Suprapubic skin (tissue), 4 donors: ENCODE measurements at places on chromosomes 11 and 22.
A peak's percentile ranks its signal among the peaks of the same experiment; 100 is the strongest.

GRCh38 chr22:20798218-20798617, 24.3 kb downstream of the SERPIND1 start:
- no peak for DNase-seq

GRCh38 chr11:76597533-76598425, 72.8 kb downstream of the LRRC32 start:
- DNase-seq, result peak; percentile 66

DNA sequence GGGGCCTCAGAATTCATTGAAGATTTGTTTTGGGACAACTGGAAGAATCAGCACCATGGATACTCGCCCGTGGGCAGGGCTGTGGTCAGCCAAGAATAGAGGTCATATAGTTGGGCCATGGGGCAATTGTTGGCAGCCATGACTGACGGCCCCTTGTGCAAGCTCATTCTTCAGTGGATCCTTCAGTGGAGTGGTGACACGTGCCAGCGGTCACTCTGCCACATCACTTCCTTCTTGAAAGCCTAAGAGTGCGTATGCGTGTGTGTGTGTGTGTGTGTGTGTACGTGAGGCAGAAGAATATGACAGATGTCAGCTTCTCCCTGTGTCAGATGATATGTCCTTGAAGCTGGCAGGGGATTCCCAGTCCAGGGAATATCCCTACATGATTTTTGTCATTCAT, 1.8 kb upstream of the IL18BP start:
- DNase-seq, result no peak

DNA sequence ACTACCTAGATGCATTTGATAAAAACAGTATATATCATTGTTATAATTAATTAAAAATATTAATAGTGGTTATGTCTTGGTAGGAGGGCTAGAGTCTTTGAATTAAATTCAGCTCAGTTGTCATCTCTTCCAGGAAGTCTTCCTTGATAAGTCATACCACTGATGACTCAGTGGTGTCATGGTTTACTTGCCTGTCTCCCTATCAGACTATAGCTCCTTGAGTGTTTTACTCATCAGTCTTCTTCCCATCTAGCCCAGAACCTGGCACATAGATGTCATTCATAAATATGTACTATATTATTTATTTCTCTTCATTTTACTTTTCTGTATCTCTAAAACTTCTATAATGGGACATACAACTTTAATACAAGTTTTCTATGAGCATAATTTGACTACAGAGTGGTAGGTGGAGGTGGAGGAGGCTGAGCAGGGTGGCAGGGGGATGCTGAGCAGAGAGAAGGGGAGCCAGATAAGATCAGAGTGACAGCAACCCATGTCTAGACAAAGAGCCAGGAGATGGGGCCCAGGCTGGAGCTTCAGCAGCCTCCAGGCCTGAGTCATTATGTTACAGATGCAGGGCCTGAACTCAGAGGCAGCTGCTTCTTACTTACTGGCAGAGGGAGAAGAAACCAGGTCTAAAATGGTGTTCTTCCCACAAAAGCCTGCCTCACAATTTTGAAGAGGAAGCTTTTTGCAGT, 82.3 kb upstream of the PHOX2A start:
- DNase-seq, result no peak

DNA sequence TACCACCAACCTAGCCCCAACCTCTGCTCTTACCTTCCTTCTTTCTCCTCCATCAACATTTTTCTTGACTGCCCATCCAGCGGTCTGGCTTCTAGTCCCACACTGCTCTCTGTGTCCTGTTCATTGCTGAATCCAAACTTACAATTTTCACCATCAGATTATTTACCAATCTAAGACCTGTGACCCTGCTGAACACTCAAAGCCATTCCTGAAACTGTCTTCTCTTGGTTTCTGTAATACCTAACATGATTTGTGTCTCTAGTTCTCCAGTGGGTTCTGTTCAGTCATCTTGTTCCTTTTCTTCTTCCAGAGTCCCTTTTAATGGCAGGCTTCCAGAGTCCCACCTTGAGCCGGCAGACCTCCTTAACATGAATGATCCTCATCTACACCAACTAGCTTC, 24.1 kb downstream of the RRAS2 start:
- no peak for DNase-seq

DNA sequence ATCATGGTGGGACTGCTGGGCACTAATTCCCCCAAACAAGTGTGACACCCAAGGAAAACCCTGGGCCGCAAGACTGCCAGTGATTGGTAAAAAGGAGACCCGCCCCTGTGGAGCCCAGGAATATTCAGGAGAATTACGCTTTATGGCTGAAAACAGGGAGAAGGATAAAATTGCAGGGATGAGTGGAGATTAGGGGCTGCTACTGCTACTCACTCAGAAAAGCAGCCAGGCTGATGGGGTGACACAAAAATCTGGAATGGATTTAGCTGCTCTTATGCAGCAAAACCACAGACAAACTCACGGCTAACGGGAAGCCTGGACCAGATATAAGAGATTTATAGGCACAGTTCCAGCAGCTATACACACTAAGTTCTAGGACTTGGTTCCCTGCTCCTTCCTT, 4.4 kb upstream of the FBXO3 start:
- DNase-seq, result no peak

GRCh38 chr11:134725716-134726639, 313.9 kb upstream of the B3GAT1 start:
- DNase-seq, result no peak

GRCh38 chr22:25067851-25068421, 115.4 kb downstream of the KIAA1671 start:
- no peak for DNase-seq

- no peak for DNase-seq
Measured at GRCh38 chr11:78311702-78312371, 105.8 kb downstream of the GAB2 start.

- DNase-seq, result no peak
Measured at GRCh38 chr11:77324508-77324907, 23.0 kb upstream of the GDPD4 start.

GRCh38 chr11:114912826-114913225, 234.5 kb downstream of the NXPE2 start:
- no peak for DNase-seq

DNA sequence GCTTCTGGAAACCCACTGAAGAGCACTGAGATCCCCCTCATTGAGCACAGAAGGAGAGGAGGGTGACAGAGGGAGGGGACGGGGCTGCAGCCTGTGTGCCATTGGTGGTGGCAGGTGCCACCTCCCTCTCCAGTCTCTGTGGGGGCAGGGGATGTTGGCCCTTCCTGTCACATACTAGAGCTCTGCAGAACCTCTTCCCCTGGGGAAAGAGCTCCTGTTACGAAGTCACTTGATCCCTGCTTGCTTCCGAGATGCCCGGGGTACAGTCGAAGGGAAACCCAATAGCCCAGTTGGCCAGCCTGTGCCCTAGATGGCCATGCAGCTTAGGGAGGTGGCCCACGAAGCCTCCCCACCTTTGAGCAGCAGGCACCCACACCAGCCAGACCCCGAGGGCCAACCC, 29.4 kb downstream of the DAGLA start:
- no peak for DNase-seq

DNA sequence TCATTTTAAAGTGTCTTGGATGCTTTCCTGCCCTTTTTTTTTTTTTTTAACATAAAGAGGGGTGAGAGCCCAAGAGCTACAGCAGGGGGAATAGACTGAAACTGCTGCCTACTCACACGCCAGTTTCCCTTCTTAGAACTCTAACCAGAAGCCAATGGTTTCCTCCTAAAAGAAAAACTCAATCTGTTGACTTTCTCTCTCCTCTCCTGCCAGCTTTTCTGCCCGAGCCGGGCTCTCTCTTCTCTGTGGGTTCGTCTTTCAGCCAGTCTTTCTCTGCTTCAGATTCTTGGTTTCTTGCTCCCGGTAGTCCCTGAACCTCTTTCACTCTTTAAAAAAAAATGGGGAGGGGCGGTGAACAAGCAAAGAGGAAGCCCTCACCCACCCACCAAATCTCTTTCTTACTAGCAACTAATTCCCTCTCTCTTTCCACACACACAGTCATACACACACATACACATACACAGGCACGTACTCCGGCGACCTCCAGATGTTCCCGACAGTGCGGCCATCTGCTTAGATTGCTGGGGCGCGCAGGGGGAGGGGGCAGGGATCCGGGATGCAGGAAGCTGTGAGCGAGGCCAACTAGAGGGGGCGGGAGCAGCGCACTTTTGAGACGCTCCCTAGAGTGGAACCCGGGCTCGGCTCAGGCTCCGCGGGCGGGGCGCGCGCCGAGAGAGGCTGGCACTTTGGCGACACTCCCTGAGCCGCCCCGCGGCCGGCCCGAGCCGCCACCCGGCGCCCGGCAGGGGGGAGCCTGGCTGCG, 444 bp upstream of the TSKU start:
- DNase-seq, result peak; percentile 95

- DNase-seq, result no peak
Measured at GRCh38 chr11:45885921-45886721, 670 bp downstream of the MAPK8IP1 start.

DNA sequence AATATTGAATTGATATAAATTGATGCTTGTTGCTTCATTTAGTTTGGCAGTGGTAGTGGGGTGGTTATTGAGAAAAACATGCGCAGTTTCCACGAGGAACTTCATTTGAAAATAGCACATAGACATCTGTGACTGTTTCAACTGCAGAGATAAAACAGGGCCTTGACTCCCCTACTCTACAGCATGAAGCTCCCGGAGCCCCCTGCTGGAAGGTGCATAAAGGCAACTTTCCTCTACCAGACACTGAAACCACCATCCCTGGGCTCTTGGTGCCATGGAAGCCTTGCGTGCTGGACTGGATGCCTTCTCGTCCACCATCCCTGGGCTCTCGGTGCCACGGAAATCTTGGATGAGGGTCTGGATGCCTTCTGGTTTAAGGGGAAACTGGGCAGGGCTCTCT, 195.9 kb downstream of the CSNK2A3 start:
- DNase-seq, result no peak

GRCh38 chr11:99343117-99343516, 322.4 kb downstream of the CNTN5 start:
- no peak for DNase-seq

- DNase-seq, result no peak
Measured at GRCh38 chr22:39087881-39088684, 9.0 kb upstream of the APOBEC3H start.

- no peak for DNase-seq
Measured at GRCh38 chr22:18113680-18114394, 3.2 kb downstream of the TUBA8 start.

DNA sequence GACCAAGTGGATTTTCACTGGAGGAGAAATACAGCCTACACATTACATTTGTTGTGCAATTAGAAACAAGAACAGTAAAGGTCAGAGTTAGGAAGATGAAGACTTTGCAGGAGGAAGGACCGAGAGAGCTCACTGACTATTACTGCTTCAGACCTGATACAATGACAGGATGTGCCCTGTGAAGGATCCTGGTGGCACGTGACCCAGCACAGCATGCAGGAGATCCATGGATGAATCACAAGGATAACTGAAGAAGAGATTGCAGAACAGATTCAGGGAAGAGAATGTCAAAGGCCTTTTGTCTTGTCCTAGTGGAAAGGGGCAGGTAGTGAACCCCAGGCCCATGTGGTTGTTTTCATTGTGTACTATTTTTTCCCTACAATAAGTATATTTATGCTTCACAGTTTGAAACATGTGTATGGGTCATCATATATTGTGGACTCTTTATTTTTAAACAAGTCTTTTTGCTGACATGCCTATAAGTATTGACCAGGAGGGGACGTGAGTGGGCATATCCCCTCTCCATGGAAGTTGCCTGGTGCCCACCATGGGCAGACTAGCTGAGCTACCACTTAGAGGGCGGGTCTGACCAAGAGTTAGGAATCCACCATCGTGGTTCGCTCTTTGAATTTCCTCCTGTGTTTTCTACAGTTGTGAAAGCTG, 44.3 kb downstream of the RASSF10 start:
- DNase-seq, result no peak

DNA sequence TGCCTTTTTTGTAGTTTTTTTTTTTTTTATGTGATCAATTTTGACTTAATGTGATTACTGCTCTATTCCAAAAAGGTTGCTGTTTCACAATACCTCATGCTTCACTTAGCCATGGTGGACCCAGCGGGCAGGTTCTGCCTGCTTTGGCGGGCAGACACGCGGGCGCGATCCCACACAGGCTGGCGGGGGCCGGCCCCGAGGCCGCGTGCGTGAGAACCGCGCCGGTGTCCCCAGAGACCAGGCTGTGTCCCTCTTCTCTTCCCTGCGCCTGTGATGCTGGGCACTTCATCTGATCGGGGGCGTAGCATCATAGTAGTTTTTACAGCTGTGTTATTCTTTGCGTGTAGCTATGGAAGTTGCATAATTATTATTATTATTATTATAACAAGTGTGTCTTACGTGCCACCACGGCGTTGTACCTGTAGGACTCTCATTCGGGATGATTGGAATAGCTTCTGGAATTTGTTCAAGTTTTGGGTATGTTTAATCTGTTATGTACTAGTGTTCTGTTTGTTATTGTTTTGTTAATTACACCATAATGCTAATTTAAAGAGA, 12.5 kb downstream of the CCND1 start:
- peak; percentile 52 for DNase-seq

DNA sequence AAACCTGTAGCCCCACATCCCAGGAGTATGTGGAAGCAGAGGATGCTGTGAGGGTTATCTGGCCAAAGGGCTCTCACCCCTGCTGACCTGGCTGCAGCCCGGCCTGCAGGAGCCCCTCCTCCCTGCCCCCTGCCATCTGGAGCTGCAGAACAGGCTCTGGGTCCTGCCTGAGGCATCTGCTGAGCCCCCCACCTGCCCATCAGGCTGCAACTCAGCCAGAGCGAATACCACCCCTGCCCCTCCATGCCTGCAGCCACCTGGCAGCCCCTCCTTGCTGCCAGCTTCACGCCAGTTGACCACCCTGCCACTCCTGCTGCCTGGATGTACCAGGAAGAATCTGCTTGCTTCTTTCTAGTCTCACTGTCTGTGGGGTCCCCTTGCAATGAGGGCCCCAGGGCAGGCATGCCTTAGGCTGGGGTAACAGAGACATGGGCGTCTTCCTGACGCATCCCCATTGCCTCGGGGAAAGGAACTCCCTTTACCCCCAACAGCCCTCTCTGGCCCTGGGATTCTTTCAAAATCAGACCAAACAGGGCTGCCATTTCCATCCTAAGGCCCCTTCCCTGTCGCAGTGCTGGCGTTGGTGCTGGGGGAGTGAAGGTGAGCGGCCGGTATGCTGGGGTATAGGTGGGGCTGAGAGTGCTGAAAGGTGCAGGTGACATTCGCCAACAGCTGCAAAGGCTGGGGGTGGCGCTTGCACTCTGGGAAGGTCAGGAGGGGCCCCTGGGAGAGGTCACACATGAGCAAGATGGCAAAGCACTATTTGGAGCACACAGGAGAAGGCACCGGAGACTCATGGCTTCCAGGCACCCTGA, 1334.6 kb downstream of the TBC1D22A start:
- DNase-seq, result peak; percentile 50

DNA sequence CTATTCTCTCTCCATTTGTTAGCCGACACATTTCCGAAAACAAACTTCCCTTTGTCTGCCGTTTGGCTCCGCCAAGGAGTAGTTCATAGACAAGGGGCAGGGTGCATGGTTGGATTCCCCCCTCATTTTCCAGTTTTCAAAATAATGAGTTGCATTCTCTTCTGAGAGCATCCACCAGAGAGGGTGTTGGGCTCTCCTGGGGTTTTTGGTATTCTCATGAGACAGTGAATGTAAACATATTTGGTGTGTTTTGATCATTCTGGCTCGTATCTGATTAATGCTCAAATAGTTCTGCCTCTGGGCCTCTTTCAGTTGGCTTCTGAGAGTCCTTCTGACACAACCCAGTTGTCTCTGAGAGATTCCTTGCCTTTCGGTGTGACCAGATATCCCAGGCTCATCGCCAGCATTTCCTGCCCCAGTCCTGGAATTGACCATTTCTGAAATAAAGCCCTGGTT, 21.7 kb downstream of the GRAMD4 start:
- no peak for DNase-seq
